Mesangial cell (primary cell): ENCODE measurements at places on chromosomes 2 and 18. TPM values are rescaled to one million over a fixed set of nuclear protein-coding genes. Genes with fewer than 3 reads are reported as not detected.

ANKRD23 gene
- 0.49 and 1.9 TPM in 2 replicates for total RNA-seq

GPR55 gene
- total RNA-seq, result not detected in 2 replicates

REG3G gene
- total RNA-seq, result not detected in 2 replicates

EGR4 gene
- not detected in 2 replicates for total RNA-seq

LYPD6B gene
- 0.16 and 1.5 TPM in 2 replicates for total RNA-seq

SLC4A3 gene
- total RNA-seq, result 9.0 and 20.0 TPM in 2 replicates

CIB4 gene
- not detected in 2 replicates for total RNA-seq

FRZB gene
- under 0.01 and 0.38 TPM in 2 replicates for total RNA-seq

MOGAT1 gene
- not detected in 2 replicates for total RNA-seq

EIF2AK3 gene
- 7.2 and 7.8 TPM in 2 replicates for total RNA-seq

MATN3 gene
- total RNA-seq, result 7.4 and 9.9 TPM in 2 replicates
